ENCODE measurements at places on chromosomes 6 and 20. TPM values are rescaled to one million over a fixed set of nuclear protein-coding genes. Genes with fewer than 3 reads are reported as not detected.

Gene SMLR1
- polyA plus RNA-seq: not detected

Gene ARFGEF3
- polyA plus RNA-seq: not detected

DNA sequence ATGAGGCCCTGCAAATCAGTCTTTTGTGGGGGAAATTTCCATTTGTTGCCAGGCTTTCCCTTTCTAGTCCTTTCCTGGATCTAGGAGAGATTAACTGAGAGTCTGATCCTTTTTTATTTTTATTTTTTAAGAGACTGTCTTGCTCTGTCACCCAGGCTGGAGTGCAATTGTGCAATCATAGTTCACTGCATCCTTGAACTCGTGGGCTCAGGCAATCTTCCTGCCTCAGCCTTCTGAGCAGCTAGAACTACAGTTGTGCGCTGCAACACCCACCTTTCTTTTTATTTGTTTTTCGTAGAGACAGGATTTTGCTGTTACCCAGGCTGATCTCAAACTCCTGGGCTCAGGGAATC lies 22.9 kb downstream of the OR2B2 start:
- DNase-seq: no peak

GRCh38 chr20:63471981-63472831 lies at the start of gene KCNQ2:
TSS of gene KCNQ2 (minus strand) at chr20:63472655. CDS start at chr20:63472463, 192 bp downstream.
- peak; percentile 87 for DNase-seq

- DNase-seq: no peak
Measured at GRCh38 chr6:13807696-13808095, 6.7 kb downstream of the MCUR1 start.

- DNase-seq: no peak
Measured at GRCh38 chr20:44419131-44419844, 56.4 kb upstream of the TTPAL start.

- no peak for DNase-seq
Measured at GRCh38 chr6:34021554-34022190, 124.2 kb downstream of the GRM4 start.

DNA sequence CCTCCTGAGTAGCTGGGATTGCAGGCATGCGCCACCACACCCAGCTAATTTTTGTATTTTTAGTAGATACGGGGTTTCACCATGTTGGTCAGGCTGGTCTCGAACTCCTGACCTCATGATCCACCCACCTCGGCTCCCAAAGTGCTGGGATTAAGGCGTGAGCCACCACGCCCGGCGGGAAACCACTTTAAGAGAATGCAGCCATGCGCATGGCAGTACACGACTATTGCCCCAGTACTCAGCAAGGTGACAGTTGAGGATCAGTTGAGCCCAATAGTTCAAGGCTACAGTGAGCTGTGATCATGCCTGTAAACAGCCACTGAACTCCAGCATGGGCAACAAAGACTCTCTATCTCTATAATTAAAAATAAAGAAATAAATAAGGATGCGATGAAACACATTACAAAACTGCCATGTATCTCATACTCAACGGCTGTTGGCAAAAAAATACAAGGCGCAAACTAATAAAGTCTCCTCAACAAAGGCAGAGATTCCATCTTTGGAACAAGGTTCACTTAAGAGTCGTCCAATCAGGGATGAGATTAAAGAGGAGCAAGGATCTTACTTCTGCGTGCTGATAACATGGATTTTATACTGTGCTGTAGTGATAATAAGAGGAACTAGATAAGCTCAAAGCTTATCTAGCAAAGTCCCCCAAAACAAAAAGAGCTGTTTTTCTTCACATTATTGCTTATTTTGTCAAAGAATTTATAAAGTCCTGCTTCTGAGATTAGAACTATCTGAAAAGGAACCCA lies 51.1 kb downstream of the STAU1 start:
- DNase-seq: no peak

DNA sequence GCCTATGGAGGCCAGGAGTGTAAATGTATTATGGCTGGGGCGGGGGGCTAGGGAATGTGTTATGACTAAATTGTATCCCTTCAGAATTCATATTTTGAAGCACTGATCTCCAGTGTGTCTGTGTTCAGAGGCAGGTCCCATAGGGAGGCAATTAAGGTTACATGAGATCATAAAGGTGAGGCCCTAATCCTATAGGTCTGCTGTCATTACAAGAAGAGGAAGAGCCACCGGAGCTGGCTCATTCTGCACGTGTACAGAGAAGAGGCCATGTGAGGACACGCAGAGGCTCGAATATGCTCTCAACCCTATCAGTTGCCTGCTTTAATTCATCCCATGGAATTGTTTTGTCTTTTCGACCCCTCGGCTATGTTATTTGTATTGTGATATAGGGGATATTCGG lies 76.9 kb downstream of the VTA1 start:
- no peak for DNase-seq

- DNase-seq: no peak
Measured at GRCh38 chr6:108742041-108742440, 106.2 kb upstream of the ARMC2 start.

DNA sequence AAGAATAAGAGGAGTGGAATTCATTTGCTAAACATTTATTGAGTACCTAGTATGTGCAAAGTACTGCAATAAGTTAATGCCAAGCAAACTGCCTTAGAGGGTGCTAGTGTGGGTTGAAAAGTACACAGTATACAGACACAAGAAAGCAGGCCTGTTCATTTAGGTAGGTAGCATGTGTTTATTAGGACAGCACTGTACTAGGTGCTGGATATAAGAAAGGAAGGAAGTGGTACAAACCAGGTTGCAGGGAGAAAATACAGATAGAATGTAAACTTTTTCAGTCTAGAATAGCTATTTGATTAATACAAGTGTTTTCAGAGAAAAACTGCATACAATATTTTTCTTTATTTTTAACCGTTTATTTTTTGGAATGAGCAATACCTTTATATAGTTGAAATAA lies 68.1 kb downstream of the PHF20 start:
- DNase-seq: no peak

- DNase-seq: peak; percentile 53
Measured at GRCh38 chr20:19212821-19213502, 520 bp downstream of the SLC24A3 start.

- DNase-seq: no peak
Measured at GRCh38 chr6:167863897-167864296, 37.2 kb downstream of the AFDN start.

- DNase-seq: no peak
Measured at GRCh38 chr6:142367061-142367460, 65.3 kb downstream of the ADGRG6 start.

DNA sequence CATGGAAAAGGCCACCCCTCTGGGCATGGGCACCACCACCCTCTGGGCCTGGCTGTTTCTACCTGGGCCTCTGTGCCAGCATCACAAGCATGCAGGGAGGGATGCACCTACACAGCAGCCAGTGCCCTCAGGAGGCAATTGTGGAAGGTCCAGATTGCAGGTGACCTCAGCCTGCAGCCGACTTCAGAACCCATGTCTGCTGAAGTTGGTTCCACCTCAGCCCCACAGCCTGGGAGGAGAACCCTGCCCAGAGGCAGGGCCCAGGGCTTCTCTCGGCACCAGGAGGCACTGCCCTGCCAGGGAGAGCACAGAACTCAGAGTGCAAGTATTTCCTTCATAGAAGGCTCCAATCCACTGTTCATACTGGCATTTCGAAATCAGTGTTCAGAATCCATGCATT lies 149.8 kb downstream of the TTLL2 start:
- DNase-seq: no peak

DNA sequence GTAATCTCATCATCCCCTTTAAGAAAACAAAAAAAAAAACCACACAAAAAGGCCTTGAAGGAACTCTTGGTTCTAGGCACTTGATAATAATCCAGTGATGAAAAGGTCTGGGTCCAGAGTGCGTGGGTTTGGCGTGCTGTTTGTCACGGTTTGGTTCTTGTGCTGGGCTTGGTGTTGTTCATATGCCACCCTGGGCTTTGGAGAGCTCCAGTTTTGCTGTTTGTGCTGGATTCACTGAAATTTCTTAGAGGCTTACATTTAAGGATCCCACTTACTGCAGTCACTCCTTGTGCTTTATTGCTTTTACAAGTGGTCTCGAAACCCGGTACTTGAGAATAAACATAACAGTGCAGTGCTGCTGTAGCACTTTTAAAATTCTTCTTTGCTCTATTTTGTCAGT lies 68.8 kb upstream of the XRN2 start:
- no peak for DNase-seq

- DNase-seq: no peak
Measured at GRCh38 chr6:7591770-7592169, 1.8 kb downstream of the SNRNP48 start.

DNA sequence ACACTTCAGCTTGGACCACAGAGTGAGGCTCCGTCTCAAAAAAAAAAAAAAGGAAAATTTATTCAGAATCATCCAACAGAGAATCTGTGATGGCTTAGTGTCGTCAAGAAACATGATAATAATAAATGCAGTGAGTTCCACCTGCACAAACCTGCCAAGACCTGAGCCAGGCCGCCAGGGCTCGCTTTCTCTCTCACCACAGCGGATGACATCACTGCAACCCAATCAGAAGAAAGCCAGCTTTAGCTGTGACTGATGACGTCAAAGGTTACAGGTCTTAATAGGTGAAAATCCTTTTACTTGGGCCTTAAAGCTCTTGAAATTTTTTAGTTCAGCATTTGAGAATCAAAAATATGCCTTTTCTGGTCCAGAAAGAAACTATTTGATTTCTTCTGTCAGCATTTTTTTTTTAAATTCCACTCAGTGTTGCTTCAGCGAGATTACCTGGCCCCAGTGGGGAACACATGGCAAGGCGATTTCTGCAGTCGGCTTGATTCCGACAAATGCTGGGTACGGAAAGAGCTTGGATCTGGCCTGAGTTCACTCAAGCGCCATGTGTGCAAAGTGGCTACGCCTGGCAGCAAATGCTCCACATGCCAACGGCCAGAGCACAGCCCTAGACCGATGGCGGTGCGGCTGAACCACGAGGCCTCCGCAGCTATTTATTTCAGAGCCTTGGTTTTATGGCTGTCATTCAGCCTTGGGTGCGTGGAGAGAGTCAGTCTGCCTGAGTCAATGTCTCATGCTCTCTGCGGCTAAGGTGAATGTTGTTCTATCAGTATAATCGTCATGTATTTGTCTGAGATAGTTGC lies 105.7 kb upstream of the QKI start:
- DNase-seq: no peak

DNA sequence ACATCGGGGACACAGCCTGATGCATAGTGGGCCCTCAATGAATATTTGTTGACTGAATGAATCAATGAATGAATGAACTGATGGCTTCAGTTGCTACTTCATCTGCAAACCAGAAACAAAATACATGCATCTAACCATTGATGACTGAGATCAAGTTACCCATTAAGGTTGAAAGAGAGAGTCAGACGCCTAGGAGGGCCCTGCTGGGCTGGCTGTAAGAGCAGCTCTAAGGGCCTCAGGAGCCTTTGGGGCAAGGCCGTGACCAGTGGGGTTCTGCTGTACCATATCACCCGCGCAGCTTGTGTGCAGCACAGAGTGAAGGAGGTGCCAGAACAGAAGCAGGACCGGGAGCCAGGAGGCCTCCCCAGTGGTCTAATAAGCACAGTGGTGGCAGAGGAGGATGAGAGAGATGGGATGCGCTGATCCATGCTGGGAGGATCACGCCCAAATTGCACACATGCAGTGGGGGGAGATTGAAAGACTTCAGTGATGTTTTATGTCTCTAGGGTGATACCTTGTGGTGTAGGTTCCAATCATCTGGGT lies 96.1 kb upstream of the KCNG1 start:
- no peak for DNase-seq

DNA sequence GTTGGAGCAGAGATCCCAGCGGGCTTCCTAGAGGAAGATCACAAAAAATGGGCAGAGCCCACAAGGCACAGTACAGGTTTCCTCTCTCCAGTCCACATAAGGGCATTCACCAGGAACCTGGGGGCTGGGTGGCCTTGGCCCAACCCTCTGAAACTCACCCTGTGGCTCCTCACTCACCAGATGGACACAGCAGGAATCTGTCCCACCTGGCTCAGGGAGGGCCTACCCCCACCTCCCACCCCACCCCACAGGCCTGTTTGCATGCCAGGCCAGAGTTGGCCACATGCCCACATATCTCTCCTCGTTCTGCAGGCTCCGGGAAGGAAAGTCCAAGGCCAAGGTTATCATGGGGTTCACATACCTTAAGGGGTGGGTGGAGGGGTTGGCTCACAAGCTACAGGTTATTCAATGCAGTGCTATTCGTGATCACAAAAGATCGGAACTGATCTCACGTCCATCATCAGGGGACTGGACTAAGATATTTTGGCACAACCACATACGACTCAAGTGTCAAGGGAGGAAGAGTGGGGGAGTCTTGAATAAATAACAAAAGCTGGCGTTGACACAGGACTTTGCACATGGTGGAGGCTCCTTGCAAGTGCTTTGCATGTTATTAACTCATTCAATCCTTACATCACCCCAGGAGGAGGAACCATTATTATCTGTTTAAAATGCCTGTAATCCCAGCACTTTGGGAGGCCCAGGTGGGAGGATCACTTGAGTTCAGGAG lies 13.0 kb downstream of the RIPOR3 start:
- DNase-seq: no peak

- no peak for DNase-seq
Measured at GRCh38 chr6:142300758-142301650, 803 bp upstream of the ADGRG6 start.

GRCh38 chr6:3545156-3545555 lies 88.3 kb upstream of the SLC22A23 start:
- no peak for DNase-seq

DNA sequence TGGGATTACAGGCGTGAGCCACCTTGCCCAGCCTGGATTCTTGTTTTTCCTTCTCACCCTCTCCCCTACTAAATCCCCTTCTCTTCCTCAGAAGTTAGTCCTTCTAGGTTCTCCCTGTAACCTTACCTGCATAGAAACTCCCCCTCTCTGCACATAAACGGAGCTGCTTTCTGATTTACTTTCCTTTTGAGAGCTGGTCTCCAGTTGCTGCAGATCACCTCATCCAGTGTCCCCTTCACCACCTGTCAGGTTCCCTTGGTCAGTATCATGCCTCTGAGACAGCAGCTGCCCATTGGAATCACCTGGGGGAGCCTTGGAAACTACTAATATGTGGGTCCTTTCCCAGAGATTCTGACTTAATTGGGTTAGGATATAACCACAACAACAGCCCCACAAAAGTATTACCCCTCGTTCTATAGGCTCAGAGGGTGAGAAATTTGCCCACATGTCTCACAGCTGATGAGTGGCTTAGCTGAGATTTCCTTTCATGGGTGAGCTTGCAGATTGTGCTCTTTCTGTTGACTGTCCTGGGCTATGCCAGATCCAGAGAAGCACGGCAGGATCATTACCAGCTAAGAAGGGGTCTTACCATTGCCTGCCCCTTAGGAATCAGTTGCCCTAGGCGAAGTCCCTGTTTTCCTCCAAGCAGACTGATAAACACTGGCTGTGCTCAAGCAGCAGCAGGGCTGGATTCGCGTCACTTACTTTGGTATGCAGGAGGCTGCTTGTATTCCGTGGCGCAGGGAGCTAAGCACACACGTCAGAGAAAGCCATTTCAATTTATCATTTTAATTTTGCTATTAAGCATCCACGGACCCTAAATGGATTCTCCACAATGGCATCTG lies 51.3 kb downstream of the AKAP12 start:
- peak; percentile 39 for DNase-seq

Measured in SK-N-SH (cell line).